Kidney tubule cell (primary cell): ENCODE measurements at places on chromosomes 16 and 17.

- peak; percentile 96 for DNase-seq
These were observed 5.1 kb upstream of the NME4 start for GRCh38 chr16:391885-392335.

- DNase-seq = no peak
These were observed 33.8 kb upstream of the NSRP1 start for GRCh38 chr17:30082773-30083172.

- no peak for DNase-seq
These were observed 26.1 kb downstream of the WNT9B start for GRCh38 chr17:46877466-46877865.

- DNase-seq = no peak
These were observed 131.5 kb upstream of the MON1B start for GRCh38 chr16:77059446-77059845.

DNA sequence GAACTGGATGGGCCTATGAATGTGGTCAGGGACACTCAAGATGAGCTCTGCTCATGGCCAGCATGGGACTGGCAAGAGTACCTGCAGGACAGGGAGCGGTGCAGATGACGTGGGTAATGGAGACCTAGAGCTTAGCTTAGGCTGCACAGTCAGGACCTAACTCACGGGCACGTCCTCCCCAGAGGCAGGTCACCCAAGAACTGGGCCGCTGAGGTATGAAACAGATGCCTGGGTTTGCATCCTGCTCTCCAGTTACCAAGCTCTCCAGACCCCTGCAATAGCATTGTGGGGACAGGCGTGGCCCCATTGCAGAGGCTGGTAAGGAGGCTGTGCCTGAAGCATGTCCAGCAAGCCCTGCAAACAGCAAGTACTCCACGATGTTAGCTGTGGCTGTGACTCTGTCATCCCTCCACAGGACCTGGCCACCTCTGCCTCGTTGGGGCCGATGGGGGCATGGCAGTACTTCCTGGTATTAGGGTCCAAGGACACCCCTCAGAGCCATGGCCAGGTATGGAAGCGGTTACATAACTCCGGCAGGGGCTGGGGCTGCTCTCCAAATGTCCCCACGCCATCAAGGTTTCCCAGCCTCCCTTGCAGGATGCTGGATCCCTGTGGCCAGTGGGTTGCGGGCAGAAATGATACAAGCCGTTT, 37.5 kb upstream of the RBFOX3 start:
- DNase-seq = no peak

GRCh38 chr17:17824783-17825614, 11.8 kb downstream of the SREBF1 start:
- no peak for DNase-seq

DNA sequence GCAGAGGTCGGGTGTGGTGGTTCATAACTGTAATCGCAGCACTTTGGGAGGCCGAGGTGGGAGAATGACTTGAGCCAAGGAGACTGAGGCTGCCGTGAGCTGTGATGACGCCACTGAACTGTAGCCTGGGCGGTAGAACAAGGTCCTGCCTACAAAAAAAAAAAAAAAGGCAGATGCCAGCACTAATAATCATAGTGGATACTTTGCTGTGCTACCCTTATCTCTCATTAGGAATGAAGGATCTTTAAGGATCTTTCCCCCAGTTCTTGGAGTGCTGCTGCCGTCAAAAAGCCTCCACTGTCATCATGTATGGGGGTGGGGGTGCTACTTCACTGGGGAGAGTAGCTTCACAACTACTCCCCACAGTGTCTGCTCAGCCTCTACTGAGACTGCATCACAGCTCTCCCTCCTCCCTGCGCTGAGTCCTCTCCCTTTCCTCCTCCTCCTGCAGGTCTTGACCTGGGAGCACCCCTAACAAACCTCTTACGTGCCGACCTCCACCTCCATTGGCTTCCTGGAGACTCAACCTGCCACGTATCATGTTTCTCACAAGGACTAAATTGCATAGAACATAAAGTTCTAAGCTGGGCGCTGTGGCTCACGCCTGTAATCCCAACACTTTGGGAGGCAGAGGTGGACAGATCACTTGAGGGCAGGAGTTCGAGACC, 24.4 kb upstream of the ST6GALNAC1 start:
- no peak for DNase-seq

- DNase-seq = no peak
These were observed 14.8 kb upstream of the WFDC1 start for GRCh38 chr16:84279881-84280280.

DNA sequence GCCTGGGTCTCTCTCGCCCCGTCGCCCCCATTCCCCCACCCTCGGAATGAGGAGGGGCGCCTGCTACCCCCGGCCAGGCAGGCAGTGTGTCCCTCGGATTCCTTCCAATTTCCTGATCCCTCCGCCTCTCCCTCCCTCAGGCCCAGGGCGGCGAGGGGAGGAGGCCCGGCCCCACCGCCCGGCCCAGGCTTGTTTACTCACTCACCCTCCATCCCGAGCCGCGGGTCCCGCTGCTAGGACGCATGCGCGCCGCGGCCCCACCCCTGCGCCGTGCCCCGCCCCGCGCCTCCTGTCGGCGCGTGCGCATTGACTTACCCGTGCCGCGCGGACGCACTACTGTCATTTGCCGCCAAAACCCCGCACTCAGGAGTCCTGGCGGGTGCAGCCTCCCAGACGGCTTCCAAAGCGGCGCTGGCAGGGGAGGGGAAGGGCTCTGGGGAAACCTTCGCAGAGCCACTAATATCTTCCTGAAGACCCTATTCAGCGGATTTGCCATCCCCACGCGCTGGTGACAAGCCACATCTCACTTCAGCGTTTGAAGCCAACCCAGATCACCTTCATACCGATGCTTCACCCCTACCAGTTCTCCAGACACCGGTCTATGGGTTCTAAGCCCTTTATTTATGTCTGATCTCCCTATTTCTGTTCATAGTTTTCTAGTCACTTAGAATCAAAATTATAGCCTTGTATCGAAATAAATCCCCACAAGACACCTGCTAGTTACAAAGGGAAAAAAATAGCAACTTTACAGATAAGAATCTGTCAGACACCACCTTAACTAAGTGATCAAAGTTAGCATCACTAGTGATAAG, at the start of gene EZH1:
TSS of gene EZH1 (minus strand) at position 235 of the 812 bp plus-strand sequence. CDS start 16,099 bp downstream, outside the sequence.
- DNase-seq = peak; percentile 92

- no peak for DNase-seq
These were observed 3.9 kb downstream of the GAN start for GRCh38 chr16:81318711-81319110.

GRCh38 chr16:12879812-12880211, 21.6 kb upstream of the SHISA9 start:
- DNase-seq = no peak

GRCh38 chr16:50208460-50208931, 55.4 kb downstream of the TENT4B start:
- peak; percentile 71 for DNase-seq

- DNase-seq = peak; percentile 68
These were observed 72.2 kb downstream of the ZNF778 start for GRCh38 chr16:89289428-89290395.
